ENCODE measurements at places on chromosomes 7 and 10.

- DNase-seq, result no peak
These were observed 581 bp downstream of the CLCN1 start for GRCh38 chr7:143316492-143316891.

GRCh38 chr10:88652616-88653015, 11.6 kb upstream of the LIPF start:
- no peak for DNase-seq

DNA sequence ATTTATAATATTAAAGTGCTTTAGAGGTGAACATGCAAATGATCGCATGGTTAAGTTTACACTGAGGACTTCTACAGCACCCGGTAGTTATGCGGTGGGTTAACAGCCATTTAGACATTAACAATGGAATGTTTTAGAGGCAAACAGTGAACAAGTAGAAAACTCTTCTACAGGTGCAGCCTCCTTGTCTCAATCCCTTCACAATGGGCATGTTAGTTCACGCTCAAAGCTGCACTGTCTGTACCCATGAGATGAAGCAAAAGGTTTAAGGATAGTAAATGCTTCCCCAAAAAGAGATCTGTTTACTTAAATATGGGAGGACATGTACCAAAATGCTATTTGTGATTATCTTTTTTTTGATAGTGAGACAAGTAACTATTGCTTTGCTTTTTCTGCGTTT, 25.1 kb downstream of the PUS7 start:
- no peak for DNase-seq

DNA sequence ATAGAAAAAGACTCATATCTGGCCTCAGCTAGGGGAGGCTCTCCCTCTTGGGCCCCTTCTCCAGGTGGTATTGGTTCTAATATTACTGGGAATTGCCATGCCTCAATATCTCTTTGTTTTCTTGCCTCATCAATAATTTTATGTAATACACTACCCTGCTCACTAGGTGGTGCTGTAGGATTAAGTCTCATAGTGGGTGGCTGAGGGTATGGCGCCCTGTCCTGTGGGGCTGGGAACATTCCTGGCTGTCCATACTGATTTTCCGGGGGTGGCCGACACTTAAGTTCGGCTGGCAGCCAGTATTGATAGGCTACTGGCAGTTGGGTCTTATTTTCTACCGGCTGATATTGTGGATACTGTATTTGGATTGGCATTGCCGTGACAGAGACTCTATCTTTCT, 9.0 kb upstream of the TAS2R3 start:
- no peak for DNase-seq

DNA sequence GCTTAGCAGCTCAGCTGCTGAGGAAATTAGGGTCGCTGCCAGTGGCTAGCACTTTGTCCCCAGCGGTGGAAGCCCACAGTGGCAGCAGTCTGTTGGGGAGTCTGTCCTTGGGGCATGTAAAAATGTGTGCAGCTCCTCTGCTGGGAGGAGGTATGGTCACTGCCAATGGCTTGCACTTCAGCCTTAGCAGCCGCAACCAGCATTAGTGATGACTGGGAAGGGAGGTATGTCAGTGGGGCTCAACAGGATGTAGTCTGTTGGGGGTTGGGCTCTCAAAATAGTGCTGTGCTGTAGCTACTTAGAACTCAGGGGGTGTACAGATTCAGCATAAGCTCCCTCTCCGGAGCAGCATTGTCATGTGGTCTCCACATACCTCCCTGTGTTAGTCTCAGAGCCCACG, 189.9 kb downstream of the ZEB1 start:
- DNase-seq, result no peak

GRCh38 chr7:94442639-94443038, 47.9 kb downstream of the COL1A2 start:
- no peak for DNase-seq

DNA sequence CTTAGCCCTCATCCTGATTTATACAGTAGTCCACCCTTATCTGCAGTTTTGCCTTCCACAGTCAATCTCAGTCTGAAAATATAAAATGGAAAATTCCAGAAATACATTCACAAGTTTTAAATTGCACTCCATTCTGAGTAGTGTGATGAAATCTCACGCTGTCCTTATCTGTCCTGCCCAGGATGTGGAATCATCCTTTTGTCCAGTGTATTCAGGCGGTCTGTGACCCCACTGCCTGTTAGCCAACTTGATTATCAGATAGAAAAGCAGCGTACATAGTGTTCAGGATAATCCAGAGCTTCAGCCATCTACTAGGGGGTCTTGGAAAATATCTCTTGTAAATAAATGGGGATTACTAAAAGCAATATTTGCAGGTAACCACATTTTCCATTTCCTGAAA, 146.3 kb downstream of the MALRD1 start:
- no peak for DNase-seq

- DNase-seq, result no peak
These were observed 31.8 kb upstream of the ELFN1 start for GRCh38 chr7:1638215-1638661.

- no peak for DNase-seq
These were observed 22.2 kb downstream of the ZRANB1 start for GRCh38 chr10:124963866-124964720.

DNA sequence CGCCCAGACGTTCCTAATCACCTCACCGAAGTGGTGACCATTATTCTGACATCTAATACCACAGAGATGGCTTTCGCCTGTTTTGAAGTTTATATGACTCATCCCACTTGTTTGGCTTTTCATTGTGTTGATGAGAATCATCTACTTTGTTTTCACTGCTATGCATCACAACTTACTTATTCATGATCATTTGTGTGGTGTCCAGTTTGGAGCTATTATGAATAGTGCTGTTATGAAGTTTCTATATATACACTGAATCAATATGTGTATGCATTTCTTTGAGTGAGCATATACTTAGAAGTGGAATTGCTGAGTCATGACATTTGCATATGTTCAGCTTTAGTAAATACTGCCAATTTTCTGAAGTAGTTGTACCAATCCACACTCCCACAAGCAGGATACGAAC, 38.6 kb upstream of the TNKS2 start:
- DNase-seq, result no peak

DNA sequence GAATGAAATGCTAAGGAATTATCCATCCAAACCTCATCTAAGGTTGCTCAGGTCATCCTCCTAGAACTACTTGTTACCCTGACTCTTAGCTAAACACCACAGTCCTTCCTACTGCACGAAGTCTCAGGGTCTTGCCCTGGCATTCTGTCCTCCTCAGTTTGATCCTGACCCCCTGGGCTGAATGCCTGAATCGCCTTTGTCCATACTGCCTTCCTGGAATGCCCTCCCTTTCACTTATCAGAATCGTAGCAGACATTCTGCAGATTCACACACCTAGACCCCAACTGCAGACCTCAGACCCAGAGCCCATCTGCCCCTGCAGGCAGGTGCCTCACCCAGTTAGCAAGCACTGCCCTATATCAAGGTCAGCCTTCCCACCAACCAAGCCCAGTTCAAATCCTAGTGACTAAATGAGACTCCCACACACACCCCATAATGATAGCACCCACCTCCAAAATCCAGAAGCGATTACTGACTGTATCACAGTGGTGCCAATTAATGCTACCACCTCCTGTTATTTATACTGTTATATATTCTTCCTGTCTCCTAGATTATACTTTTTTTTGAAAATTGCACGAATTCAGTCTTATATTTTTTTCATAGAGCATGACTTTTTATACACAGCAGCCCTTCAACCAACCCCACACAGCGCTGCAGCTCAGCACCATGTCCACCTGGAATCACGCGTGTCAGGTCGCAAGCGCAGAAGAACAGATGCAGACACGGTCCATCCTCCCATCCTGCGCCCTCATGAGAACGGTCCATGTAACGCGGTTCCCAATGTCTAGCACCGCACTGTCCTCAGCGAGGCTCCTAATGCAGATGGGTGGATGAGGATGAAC, 3.7 kb downstream of the PARD3 start:
- DNase-seq, result no peak

DNA sequence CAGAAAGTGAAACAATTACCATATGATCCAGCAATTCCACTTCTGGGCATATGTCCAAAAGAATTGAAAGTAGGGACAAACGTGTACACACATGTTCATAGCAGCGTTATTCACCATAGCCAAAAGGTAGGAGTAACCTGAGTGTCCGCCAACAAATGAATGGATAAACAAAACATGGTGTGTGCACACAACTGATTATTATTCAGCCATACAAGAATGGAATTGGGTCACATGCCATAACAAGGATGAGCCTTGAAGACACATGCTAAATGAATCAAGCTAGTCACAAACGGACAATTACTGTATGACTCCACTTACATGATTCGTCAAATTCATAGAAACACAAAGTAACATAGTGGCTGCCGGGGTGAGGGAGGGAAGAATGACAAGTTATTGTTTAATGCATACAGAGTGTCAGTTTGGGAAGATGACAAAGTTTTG, 4.1 kb upstream of the OIT3 start:
- no peak for DNase-seq

- DNase-seq, result no peak
These were observed 8.6 kb upstream of the PPP2R2D start for GRCh38 chr10:131891929-131892805.

- DNase-seq, result no peak
These were observed 29.3 kb downstream of the DNAJC12 start for GRCh38 chr10:67808704-67809103.

DNA sequence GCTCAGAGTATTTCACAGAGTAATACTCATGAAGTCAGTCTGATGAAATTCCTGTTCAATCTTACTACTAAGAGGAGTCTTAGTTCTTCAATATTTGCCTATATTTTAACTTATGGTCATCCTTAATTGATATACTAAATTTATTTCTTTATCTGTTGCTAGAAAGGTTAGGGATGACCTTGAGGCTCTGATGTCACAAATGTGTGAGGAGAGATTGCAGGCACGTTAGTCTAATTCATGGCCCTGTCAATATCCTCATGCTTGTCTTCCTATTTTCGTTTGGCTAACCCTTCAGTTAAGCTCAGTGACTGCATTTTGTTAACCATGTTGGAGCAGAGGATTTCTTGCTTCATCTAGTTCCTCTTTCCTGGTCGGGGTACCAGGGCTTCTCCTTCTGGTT, 704.7 kb upstream of the COBL start:
- DNase-seq, result no peak

DNA sequence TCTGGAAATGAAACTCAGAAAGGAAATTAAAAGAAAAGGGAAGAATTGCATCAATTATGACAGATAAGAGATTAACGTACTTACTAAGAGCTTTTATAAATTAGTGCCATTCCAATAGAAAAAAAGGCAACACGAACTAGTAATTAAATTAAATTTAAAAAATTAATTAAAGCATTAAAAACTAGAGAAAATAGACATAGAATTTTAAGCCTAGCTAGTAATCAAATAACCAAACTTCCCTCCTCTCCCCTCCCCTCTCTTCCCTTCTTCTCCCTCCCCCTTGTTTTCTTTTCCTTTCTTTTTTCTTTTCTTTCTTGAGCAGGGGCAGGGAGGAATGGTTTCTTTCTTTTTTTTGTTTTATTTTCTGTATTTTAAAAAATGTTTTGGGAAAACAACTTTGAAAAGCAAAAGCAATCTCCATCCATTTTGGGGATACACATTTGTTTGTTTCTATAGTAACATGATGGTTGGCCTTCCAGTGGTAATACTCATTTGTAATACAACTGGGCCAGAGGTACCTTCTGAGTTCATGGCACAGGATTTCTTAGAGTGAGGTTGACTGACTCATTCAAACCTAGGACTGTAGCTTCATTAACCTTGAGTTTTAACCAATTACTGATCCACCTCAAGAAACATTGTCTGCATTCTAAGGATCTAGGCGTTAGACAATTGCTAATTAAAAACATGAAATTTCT, 132.6 kb downstream of the ST7 start:
- no peak for DNase-seq

- no peak for DNase-seq
These were observed 106.9 kb upstream of the ZNF746 start for GRCh38 chr7:149604521-149604920.

- DNase-seq, result no peak
These were observed 7.7 kb upstream of the ITPRIP start for GRCh38 chr10:104345941-104346340.

GRCh38 chr7:143507094-143507518, 29.4 kb downstream of the TAS2R41 start:
- DNase-seq, result no peak

- DNase-seq, result no peak
These were observed 265.2 kb upstream of the LYZL1 start for GRCh38 chr10:29023678-29024077.

GRCh38 chr7:141956084-141956483, 9.3 kb upstream of the CLEC5A start:
- no peak for DNase-seq

- DNase-seq, result no peak
These were observed 423.4 kb downstream of the SORCS1 start for GRCh38 chr10:106741006-106741530.

DNA sequence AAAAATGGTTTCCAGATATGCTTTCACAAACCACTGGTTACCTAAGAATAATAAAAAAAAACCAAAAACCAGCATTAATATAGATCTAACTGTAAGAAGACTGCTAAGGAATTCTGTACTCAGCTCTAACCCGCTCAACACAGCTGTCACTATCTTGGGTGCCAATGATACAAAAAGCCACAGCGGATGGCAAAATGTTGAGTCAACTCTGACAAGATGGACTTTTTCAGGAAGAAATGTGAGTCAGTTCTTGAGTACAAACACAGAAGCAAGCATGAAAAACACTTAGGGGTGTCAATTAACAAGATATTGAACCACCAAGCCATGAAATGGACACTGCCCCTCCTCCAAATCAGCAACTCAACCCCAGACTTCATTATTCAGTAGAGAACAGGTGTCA, 55.0 kb downstream of the CTTNBP2 start:
- DNase-seq, result no peak

DNA sequence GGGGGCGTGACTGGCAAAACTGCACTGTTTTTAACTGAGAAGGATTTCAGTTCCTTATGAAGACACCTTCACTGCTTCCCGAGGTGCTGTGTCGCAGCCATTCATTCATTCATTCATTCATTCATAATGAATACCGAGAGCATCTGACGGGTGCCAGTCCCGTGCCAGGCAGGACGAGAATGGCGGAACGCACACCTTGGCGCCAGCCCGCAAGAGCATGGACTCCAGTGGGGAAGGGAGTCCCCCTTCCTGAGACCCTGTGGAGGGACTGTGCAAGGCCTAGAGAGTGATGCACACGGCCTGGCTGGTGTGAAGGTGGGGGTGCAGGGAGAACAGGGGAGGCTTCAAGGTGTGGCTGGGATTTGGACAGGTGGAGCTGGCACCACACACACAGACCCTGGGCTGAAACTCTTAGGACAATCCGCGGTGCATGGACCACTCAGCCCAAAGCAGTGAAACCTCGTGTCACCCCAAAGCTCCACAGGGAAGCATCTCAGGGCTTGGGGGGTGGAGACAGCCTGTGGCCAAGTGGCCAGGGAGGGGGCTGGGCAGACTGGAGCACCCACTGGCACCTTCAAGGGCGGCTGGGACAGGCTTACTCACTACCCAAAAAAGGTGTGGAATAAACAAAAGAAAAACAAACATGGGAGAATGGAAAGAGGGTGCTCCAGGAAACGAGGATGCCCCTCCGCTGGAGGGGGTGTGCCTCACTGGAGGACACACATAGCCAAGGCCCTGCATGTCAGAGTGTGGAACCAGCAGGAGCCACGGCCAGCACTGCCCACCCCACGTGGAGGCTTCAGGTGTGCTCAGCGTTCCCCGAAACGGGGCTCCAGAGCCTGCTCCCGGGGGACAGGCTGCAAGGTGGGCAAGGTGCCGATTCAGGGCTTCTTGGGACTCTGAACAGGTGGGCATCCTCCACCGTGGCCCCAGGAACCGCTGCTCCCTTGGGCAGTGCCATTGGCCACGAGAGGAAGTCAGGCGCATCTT, 37.7 kb downstream of the EBF3 start:
- DNase-seq, result no peak

- DNase-seq, result no peak
These were observed 38.2 kb upstream of the CCDC3 start for GRCh38 chr10:13039761-13040160.

GRCh38 chr7:75906991-75907667, 7.8 kb upstream of the POR start:
- DNase-seq, result no peak

All from activated CD4-positive, alpha-beta T cell treated with anti-CD3 and anti-CD28 coated beads for 4 hours (primary cell).